ENCODE measurements at places on chromosomes 6 and 20.

DNA sequence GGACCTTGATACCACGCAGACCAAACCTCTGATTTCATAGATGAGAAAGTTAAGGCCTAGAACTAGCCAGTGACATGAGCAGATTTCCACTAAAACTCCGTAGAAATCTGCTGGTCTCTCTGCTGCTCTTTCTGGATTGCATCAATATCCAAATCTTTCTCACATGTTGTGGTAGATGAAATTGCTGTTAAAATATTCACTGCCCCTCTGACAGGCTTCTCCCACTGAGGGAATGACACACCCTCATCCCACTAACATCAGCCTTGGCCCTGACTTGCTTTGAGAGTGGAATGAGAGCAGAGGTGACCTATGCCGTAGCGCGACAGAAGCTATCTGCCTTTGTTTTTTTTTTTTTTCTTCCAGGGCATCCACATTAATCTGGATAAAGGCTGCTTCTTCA, 20.4 kb upstream of the EXOC2 start:
- DNase-seq, result no peak

DNA sequence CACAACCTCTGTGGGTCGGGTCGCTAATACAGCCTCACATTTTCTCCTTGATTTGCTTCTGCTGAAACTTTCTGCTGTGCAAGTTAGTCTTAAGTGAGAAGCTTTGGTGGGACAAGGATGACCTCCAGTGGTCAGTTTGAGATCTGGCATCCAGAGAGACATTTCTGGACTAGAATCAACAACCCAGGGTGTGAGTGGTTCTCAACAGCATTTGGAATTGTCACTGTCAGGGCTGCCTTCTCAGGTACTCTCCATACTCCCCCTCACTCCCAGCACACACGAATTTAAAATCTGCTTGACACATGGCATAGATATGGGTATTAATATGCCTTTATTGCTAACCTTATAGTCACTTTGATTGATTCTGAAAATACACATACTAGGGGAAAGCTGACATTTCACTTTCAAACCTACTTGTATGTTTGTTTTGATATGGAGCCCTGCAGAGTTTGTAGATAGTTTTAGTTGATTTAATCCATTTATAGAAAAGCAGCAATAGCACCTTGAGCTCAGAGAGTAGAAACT, 13.2 kb downstream of the OTOR start:
- DNase-seq, result peak; percentile 36

DNA sequence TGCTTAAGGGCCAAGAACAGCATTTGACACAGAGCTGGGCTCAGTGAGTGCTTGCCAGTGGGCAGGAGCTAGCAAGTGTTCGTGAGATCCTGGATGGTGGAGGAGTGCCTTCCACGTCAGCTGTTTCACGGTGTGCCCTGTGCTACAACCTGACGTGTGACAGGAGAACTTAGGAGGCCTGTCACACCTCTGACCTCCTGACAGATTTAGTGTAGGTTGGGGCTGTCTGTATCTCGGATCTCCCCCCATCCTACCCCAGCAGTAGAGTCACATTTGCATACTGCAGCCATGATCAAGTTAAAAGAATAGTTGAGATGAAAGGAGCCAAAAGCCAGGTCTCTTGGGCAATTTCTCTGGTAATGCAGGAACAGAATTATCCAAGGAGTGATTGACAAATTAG, 200.8 kb upstream of the CHD6 start:
- no peak for DNase-seq

- DNase-seq, result no peak
These were observed 110.6 kb downstream of the SYNDIG1 start for GRCh38 chr20:24580006-24580405.

- no peak for DNase-seq
These were observed 101.0 kb upstream of the MTHFD1L start for GRCh38 chr6:150764334-150765066.

DNA sequence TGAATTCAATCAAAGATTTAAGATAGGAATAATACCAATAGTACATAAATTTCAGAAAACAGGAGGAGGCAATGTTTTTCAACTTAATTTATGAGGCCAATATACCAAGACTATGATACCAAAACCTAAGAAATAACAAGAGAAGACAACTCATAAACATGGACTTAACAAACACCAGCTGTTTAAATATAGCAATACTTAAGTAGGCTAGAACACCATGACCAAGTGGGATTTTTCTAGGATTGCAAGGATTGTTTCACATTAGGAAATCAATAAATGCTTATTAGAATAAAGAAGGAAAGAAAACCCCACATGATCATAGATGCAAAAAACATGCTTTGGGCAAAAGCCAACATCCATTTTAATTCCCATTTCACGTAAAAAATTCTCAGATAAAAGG, 355.1 kb downstream of the EPM2A start:
- DNase-seq, result no peak

GRCh38 chr20:39040116-39040515, 78.0 kb downstream of the DHX35 start:
- DNase-seq, result no peak

GRCh38 chr6:83852528-83853177, 507 bp upstream of the RIPPLY2 start:
- DNase-seq, result no peak
